Sigmoid colon (tissue), 7 donors: ENCODE measurements at places on chromosomes 1 and 21. TPM values are rescaled to one million over a fixed set of nuclear protein-coding genes. Genes with fewer than 3 reads are reported as not detected.

- H3K27ac ChIP-seq = no peak overlapping the region
- peaks cover 30% of the 10 kb centered on the region for H3K27me3 ChIP-seq
- H3K4me3 ChIP-seq = no peak overlapping the region
Measured at GRCh38 chr1:3457910-3458883, 3.7 kb downstream of the ARHGEF16 start.

- no peaks in the 10 kb centered on the region for H3K4me1 ChIP-seq
- no peaks in the 10 kb centered on the region for H3K27me3 ChIP-seq
- no peak overlapping the region for H3K27ac ChIP-seq
- H3K36me3 ChIP-seq = no peaks in the 10 kb centered on the region
Measured at GRCh38 chr1:77511440-77511840, 171.0 kb downstream of the ZZZ3 start.

TESK2 gene
- total RNA-seq = 7.1 TPM

A3GALT2 gene
- total RNA-seq = not detected

DNA sequence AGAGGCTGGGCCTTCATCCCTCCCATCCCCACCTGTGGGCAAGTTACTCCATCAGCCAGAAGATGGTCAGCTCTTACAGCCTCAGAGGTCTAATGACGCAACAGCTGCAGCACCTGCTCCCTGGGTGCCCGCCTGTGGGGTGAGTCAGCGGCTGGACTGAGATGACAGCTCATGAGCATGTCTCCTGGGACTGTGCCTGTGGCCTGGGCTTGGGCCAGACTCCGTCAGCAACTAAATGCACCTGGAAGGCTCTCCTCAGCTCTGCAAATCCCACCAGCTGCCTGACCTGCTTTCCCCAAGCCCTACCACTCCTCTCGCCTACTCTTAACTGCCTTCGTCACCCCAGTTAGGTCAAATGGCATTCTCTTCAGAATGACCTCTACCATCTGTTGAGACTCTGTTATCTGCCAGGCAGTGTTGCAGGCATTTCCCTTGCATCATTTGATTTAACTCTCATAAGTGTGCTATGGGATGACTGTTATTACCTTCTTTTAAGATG, 47.7 kb downstream of the ETS2 start:
- no peak for DNase-seq
- H3K36me3 ChIP-seq = no peaks in the 10 kb centered on the region
- H3K27ac ChIP-seq = no peak overlapping the region
- no peaks in the 10 kb centered on the region for H3K27me3 ChIP-seq
- H3K4me3 ChIP-seq = no peak overlapping the region
- H3K4me1 ChIP-seq = peaks cover 5% of the 10 kb centered on the region

DMBX1 gene
- total RNA-seq = not detected
